ENCODE measurements at places on chromosomes 7 and 10.

DNA sequence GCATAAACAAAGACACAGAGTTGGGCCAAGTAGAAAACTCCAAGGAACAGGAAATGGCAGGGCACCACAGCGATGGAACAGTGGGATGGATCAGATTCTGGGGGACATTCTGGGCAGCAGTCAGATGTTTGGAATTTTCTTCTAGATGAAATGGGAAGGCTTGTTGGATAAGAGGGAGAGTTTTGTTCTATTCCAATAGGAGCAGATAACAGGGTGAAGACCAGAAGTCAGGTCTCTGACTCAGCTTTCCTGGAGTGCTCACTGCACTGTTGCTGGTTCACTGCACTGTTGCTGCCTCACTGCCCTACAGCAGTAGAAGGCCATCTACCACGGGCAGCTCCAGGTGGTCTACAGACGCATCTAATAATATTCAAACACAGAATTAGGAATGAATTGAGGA is 135.6 kb downstream of the ATE1 start:
- no peak for DNase-seq

- no peak for DNase-seq
Observed at GRCh38 chr10:17206210-17206709, 4.8 kb upstream of the TRDMT1 start.

DNA sequence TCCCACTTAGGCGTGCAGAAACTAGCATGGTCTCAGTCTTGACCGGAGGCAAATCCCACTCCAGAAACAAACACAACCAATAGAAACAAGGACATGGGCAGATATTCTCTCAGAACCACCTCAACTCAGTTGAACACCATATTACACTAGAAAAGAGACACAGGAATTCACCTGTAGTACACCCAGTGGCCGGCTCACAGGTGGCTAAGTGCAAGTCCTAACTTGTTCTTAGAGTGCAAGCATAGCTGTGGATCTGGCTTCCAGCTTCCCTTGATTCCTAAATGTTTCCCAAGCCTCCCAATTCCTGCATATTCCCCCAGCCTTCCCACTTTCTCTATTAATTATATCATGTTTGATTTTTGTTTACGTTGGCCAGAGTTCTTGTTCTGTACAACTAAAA is 164.4 kb downstream of the TPK1 start:
- DNase-seq, result no peak

- peak; percentile 40 for DNase-seq
Observed at GRCh38 chr10:115402699-115403098, 309.5 kb downstream of the ATRNL1 start.

DNA sequence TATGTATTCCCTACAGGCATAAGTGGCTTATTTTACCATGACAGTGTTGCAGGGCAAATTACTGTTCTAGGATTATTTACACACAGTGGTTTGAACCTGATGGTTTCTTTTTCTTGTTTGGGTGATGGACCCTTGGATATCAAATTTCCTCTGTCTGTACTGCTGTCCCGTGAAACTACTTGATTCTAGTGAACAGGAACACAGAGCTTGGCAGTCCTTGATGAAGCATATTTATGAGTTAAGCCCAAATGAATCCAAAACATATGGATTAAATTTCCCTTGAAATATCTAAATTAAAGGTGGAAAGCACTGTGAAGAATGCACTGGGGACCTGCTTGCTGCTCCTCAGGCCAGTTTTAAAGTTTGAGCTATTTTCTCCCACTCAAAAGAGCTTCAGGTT is 635.3 kb downstream of the INHBA start:
- DNase-seq, result no peak

- DNase-seq, result no peak
Observed at GRCh38 chr10:97774811-97775294, 3.1 kb upstream of the SFRP5 start.

GRCh38 chr10:7449063-7449695 is 38.3 kb upstream of the SFMBT2 start:
- DNase-seq, result no peak

DNA sequence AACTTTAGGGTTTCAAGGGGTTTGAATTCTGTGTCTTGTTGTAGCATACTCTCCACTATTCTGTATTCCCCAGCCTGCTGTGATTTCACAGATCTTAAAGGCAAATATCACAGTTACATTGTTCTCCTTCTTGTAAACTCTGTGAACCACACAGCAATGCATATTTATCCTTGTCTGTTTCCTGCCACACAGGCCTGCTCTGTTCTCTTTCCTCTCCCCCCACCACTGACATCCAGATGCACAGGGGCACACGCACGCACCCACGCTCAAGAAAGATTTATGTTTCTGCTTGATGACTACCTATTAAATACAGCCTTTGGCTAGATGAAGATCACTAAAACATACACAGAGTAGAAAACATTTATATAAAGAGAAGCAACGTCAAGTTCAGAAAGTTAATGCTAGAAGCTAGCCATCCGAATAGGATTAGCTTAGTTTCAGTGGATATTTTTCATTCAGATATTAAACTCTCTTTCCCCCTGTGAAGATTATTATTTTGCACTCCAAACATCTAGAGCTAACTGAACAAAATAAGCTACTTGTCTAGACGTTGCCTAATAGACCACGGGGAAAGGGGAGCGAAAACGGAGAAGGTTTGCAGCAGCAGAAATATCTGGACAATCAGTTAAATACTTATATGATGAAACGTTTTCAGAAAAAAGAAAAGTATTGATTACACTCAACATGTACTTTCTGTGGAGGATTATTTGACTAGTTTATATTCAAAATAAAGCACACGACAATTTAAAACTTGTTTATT is 193.1 kb upstream of the SEMA3C start:
- DNase-seq, result peak; percentile 53

GRCh38 chr7:80841423-80841955 is 77.4 kb downstream of the SEMA3C start:
- DNase-seq, result no peak

GRCh38 chr7:152986376-152986775 is 226.8 kb downstream of the ACTR3B start:
- no peak for DNase-seq

DNA sequence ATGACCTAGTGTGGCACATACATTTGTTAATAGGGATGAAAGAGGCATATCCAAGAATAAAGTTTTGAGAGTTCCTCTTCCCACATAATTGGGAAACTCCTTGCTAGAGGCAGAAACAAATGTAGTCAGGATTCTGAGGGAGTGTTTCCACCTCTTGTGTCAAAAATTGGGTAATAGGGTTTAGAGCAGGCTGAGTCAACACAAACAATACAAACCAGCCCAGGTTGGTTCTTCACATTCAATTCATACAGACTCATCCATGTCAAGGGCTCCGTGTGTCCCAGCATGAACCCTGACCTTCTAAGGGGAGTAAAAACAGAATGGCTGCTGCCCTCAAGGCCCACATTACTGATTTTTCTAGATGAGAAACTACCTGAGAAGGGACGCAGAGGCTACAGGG is 75.3 kb downstream of the GLI3 start:
- DNase-seq, result no peak

GRCh38 chr10:35335133-35336083 is 901 bp upstream of the CCNY start:
- no peak for DNase-seq

- no peak for DNase-seq
Observed at GRCh38 chr10:3539696-3540383, 245.2 kb downstream of the KLF6 start.

DNA sequence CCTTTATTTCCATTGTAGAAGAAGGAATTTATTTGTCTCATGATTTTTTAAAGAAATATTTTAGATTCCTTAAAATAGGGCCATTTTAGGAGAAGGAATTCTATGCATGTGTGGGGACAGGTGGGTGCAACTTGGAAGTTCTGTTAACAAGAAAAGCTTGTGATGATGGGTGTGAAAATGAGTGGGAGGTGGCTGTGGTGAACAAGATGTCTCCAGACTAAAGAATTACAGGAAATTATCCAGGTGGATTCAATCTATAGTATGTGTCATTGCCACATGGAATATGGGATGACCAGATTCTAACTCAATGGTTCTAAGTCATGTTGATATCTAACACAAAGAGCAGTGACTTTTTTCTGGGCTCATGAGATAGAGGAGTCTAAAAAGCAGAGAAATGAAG is 229.6 kb upstream of the IGFBP3 start:
- no peak for DNase-seq

- peak; percentile 48 for DNase-seq
Observed at GRCh38 chr10:110083884-110084283, 76.1 kb downstream of the ADD3 start.

DNA sequence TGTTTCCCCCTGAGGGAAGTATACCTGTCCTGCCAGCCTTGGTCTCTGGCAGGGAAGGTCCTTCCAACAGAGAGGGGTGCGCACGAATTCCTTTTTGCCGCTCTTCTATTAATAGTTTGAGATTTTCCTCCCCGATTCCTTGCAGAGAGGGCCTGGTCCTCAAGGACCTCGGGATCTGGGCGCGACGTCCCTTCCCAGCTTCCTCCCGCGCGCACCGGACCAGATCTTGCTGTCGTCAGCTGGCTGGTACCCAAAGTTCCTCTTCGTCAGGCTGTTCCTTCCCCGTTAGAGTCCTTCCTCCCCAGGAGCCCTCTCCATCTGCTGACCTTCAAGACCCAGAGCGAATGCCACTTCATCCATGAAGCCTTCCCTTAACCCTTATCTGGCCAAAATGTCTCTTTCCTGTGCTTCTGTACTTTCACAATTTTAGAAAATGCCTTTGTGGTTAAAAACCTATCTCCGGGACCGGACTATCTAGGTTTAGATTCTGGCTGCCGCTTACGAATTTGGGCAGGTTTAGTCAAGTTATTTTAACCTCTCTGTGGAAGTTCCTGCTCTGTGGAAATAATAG is 851 bp upstream of the GOT1 start:
- DNase-seq, result no peak

DNA sequence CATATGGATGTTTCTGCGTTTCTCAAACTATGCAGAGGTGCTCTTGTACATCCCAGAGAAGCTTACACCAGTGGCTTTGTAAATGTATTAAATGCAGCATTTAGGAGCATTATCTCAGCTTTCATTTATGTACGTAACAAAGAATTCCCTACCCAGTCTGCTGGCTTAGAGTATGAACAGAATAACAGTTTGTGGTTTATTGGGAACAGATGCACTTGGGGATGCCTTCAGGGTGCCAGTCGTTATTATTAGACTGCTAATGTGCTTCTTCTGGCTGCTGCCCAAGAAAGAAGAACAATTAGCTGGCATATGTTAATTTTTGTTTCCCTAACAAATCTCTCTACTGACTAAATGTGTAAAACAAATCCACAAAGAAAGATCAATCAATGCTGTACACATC is 241.9 kb downstream of the FOXP2 start:
- no peak for DNase-seq

GRCh38 chr7:100444311-100445278 is 8.3 kb upstream of the PPP1R35 start:
- no peak for DNase-seq

GRCh38 chr7:25895792-25896171 is 256.2 kb upstream of the NFE2L3 start:
- DNase-seq, result no peak

DNA sequence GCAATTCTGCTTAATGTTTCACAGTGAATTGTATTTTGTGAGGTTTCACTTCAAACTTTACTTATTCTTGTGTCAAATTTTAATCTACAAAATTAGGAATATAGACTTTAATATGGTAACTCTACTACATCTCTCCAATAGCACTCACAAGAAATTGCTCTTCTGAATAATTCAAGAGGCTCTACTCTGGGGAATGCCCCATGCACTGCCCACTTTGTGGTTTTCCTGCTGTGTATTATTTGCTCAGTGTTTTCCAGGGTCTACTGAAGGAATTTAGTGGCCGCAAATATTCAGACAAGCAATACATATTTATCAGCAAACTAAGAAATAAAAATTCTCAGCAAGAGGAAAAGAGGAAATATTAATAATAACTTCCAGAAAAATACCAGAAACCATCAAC is 611.4 kb downstream of the TNS3 start:
- no peak for DNase-seq

DNA sequence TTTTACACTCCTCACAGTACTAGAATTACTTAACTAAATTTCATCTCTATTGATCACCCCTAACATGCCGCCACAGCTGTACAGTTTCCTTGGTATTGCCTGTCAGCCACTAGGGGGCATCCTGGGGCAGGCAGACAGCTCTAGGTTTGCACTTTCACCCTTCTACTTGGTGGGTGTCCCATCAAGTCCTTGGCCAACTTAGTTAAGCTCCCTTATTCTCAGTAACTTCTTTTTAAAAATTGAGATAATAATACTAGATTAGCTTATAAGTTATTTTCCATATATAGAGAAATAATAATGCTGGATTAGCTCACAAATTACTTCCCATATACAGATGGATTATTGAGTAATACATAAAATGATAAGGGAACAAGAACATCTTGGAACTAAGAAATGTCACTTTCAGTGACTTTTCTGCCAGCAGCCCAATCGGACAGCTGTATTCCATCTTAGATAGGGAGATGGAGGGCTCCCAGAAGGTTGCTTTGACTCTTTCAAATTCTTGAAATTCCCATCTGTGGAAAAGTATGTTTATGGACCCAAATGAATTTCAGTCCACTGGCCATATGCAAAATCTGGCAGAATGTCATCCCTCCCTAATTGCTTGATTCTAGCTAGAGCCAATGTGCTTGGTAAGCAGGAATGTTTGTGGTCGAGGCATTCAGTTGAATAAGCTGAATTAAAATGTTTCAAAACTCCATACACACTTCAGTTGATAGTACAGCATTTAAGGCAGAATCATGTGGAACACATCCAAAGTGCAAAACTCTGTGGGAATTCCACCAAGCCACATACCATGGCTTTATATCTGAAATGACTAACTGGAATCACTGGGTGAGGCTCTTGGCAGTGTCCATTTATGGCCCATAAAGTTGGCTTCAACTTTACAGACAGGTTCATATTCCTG is 309.7 kb downstream of the CSTF2T start:
- no peak for DNase-seq

GRCh38 chr10:5195727-5196374 is 786 bp upstream of the AKR1C4 start:
- no peak for DNase-seq

GRCh38 chr7:127791446-127792189 is 139.6 kb downstream of the SND1 start:
- no peak for DNase-seq

GRCh38 chr10:5662708-5663579 is 3.5 kb downstream of the ASB13 start:
- DNase-seq, result no peak

- no peak for DNase-seq
Observed at GRCh38 chr7:133859231-133859630, 267.9 kb upstream of the LRGUK start.

- DNase-seq, result no peak
Observed at GRCh38 chr7:19392246-19392645, 247.0 kb upstream of the FERD3L start.

GRCh38 chr10:8048281-8049008 is 6.0 kb upstream of the GATA3 start:
- DNase-seq, result no peak

- no peak for DNase-seq
Observed at GRCh38 chr10:34094146-34094696, 720.9 kb downstream of the PARD3 start.

Data from SK-N-MC (cell line).